Ascending aorta (tissue), 2 donors: ENCODE measurements at places on chromosomes 1 and 21. TPM values are rescaled to one million over a fixed set of nuclear protein-coding genes. Genes with fewer than 3 reads are reported as not detected.

GRCh38 chr1:83060221-83060620 lies 938.7 kb downstream of the TTLL7 start:
- no peak for DNase-seq

DNA sequence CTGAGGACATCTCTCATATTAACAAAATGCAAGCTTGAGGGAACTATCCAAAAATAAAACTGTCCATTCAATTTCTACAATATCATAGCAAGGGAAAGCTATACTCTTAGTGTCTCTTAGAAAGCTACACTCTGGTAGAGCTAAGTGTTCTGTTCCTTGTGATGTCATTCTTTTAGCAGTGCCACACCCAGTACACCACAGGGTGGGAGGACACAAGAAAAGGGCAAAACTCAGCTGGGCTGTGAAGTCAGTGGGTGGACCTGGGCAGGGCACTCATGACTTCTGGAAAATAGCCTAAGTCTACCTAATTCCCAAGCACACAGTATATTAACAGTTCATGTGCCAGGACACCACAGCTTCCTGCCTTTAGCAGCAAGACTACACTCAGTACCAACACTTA lies 42.2 kb upstream of the TNFSF4 start:
- DNase-seq: no peak

GRCh38 chr1:54998677-54999076 lies at the start of gene BSND:
Gene BSND (plus strand): TSS chr1:54998933. CDS start chr1:54999187, 254 bp downstream.
- no peak for DNase-seq

The CFAP74 gene
- total RNA-seq: not detected

The RGS8 gene
- not detected for total RNA-seq

DNA sequence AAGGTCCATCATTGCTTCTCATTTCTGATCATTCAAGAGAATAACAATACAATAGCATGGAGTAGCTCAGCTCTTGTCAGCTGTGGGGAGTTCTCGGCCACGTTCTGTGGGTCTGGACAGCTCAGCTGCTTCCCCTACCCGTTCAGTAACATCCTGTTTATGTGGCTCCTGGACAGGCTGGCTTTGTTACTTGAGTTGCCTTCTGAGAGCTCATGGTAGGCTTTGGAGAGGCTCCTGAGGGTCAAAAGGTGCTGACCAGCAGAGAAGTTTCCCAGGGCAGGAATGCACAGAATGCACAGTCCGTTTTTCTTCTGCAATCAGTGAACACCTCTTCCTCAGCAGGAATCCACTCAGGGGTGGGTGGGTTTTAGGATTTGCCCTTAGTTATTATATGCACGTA lies 36.0 kb downstream of the KAZN start:
- DNase-seq: no peak

DNA sequence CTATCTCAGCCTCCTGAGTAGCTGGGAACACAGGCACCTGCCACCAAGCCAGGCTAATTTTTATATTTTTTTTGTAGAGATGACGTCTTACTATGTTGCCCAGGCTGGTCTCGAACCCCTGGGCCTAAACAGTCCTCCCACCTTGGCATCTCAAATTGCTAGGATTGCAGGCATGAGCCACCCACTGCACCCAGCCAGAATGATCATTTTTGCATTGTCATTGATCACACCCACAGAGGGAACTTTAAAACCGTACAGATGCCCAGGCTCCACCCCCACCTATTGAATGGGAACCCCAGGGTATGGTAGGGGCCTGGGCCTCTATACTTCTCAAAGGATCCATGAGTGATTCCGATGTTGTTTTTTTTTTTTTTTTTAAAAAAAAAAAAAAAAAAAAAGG lies 36.7 kb downstream of the ETNK2 start:
- DNase-seq: no peak

DNA sequence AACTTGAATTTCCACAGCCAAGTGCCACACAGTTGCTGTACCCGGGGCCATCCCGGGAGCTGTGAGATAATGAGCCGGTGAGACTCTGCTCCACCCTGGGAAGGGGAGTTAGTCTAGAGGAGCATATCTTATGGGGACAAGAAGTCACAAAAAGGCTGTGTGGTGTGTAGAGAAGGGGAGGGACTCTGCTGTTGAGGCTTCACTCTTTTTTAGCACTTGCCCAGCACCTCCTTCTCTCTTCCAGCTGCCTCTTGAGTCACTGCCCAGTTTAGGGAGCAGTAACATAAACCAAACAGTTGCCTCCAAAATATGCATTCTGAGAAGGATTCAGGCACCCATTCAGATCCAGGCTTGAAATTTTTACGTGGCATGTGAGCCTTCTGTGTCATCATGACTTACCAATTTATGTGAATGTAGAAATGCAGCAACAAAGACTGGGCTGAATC lies 744 bp upstream of the WDR26 start:
- DNase-seq: peak; percentile 68

- no peak for DNase-seq
Observed at GRCh38 chr1:228149406-228150119, at the start of gene GJC2. Gene GJC2 (plus strand): TSS chr1:228149930. CDS start chr1:228157759, 7,829 bp downstream.

The OR2AK2 gene
- total RNA-seq: not detected

DNA sequence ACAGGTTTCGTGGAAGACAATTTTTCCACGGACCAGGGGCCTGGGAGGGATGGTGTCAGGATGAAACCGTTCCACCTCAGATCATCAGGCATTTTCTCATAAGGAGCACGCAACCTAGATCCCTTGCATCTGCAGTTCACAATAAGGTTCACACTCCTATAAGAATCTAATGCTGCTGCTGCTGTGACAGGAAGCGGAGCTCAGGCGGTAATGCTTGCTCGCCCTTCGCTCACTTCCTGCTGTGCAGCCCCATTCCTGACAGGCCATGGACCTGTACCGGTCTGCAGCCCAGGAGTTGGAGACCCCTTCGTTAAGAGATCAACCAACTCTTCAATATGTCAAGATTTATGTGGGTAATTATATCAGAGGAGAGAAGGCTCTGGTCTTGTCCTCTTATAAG lies 3.3 kb upstream of the DHX9 start:
- no peak for DNase-seq

The RNU1-2 gene
- total RNA-seq: under 0.01 TPM

The OR2T35 gene
- not detected for total RNA-seq

The SLAMF9 gene
- not detected for total RNA-seq

- no peak for DNase-seq
Observed at GRCh38 chr1:153608089-153608682, 4.8 kb downstream of the S100A16 start.

The S100A2 gene
- not detected for total RNA-seq

DNA sequence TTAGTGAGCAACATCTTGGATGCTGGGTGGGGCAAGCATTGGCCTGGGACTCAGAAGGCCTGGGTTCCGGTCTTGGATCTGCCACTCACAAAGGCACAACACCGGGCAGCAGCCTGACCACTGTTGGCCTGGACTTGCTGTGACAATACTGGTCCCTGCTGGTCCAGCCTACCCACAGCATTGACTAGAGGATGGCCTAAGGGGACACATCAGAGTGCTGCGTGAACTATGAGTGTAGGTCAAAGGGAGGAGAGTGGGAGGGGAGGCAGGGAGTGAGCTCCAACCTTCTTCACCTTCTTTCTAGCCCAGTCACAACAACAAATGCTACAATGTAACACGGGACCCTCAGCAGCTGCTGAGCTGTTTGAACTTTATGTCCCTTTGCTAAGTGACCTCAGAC lies 31.1 kb downstream of the TMEM50A start:
- DNase-seq: no peak

- no peak for DNase-seq
Observed at GRCh38 chr1:58434181-58434580, 112.3 kb downstream of the OMA1 start.

DNA sequence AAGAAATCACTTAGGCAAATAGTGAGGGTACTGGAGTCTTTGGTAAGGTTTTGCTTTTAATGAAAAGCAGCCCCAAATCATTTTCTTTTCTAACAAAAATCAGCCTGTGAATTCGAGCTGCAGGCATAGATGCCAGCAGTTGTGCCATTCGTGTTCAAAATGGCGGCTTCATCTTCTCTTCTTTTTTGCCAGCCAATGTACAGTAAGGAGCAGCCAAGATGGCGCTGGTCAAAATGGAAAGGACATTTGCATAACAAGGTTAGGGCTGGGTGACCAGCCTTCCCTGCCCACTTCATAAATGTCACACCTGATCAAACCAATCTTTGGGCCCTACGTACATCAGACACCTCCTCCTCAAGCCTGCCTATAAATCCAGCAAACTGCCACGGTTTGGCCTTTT lies 100.2 kb upstream of the RGS1 start:
- DNase-seq: no peak

The TMEM51 gene
- total RNA-seq: not detected

- DNase-seq: no peak
Observed at GRCh38 chr1:12678820-12679219, 34.9 kb downstream of the AADACL4 start.

DNA sequence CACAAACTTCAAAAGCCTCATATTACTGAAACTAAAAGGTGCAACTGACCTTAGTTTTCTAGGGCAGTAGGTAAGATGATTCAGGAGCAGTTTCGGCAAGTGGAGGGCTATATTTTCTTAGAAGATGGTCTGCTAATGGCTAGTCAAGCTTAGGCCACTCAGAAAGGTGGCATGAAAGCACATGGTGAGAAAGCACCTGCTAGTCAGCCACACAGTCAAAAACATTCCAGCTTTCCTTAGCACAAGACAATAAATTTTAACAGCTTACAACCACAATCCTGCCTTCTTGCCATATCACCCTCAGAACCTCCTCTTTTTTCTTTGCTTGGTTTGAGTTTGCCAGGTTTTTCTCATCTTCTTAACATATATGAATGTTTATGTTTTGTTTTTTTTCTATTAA lies 81.1 kb upstream of the SLFNL1 start:
- DNase-seq: no peak

The RNF186 gene
- not detected for total RNA-seq

- peak; percentile 43 for DNase-seq
Observed at GRCh38 chr1:159000625-159001024, 9.1 kb upstream of the IFI16 start.

DNA sequence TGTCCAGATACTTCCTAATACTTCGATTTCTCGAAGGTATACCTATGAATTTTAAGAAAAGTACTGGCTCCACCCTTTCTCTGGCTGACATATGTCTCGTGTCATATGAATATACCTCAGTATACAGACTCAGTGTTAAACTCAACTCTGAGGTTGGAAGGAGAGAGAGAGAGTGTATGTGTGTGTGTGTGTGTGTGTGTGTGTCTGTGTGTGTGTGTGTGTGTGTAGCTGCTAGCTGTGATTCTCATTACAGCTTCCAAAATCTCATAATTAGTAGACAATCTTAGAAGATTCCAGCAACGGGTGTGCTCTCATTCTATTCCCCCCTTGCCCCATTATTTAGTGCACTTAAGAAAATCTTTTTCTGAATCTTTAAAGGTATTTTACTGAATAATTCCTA lies 380.3 kb upstream of the B3GALT2 start:
- DNase-seq: no peak

The GSTM5 gene
- total RNA-seq: 23.3 TPM

The H3-3A gene
- 214 TPM for total RNA-seq

- DNase-seq: no peak
Observed at GRCh38 chr1:98205291-98206017, 284.6 kb upstream of the DPYD start.

The KLHDC8A gene
- total RNA-seq: not detected

DNA sequence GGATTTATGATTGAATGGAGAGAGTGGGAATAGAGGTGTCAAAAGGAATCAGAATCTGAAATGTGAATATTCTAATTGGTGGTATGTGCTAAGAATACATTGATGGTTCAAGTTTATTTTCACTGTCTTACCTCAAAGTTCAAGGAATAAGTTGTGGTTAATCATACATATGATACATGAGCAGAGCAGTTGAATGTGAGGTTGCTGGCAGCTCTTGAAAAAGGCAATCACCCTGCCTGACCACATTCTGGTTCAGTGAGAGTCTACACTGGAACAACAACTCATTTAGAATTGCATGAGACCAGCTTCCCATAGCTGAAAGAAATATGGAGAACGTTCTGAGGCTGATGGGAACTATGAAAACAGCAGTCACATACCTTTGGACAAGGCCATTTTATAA lies 68.3 kb upstream of the ARHGAP29 start:
- DNase-seq: no peak

DNA sequence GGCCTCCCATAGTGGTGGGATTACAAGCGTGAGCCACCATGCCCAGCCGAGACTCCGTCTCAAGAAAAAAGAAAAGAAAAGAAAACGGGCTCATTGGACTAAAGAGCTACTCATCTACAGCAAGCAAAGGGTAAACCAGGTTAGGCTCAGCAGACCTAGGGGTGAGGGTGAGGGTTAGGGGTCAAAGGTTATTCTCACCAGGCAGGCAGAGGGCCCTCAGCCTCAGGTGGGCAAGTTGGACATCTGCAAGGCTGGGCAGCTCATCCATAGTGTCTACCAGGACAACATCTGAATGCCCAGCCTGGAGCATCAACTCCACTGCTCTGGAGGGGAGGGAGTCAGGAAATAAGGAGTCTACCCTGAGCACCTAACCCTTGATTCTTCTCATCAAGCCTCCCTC lies 3.5 kb downstream of the MTMR11 start:
- no peak for DNase-seq

DNA sequence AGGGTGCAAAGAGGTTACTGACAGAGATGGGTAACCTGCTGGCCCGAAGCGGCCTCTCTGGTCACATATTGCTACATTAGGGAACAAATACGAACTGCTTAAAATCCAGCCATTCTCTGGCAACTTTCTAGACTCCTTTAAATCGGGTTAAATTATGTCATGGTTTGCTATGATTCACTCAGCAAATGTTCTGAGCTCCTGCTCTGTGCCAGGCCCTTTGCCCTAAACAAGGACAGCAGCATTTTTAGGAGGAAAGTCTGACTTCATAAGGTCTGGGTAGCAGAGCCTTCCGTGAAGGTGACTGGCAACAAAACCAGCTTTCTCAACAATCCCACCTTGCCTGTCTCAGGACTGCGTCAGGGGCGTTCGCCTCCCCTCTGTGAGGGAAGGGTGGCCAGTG lies 15.4 kb downstream of the ZP4 start:
- DNase-seq: no peak
